ENCODE measurements at places on chromosomes 12 and 14.
A peak's percentile ranks its signal among the peaks of the same experiment; 100 is the strongest.

GRCh38 chr12:31655792-31656191, 3.7 kb upstream of the ETFBKMT start:
- no peak for DNase-seq

DNA sequence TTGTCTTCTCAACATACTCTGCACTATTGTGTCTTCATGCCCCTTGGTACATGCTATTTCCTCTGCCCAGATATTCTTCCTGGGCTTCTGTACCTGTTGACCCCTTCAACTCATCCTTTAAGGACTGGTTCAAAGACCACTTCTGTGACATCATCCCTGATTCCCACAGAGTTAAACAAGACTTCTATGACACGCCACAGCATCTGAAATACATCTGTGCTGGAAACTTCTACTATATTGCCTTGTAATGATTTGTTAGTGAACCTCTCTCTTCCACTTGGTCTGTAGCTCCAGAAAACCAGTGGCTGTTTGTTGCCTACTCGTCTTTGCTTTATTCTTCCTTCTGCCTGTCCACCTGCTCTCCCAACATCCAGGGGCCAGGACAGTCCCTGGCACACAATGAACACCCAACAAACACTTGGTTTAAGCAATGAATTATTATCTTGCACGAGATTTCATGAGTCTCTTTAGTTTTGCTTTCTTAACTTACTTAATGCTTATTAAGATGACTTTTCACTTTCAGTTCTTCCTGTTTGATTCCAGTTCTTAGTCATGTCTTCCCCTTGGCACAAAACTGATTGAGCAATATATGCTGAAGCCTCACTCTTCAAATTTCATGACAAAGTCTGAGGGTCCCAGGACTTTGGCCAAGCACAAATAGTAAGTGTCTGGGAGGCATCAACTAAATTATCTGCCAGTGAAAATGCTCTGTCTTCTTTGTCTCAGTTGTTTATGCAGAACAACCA, 485.9 kb downstream of the APAF1 start:
- DNase-seq, result peak; percentile 93

- peak; percentile 61 for DNase-seq
Observed at GRCh38 chr12:118052324-118053070, 8.5 kb downstream of the WSB2 start.

DNA sequence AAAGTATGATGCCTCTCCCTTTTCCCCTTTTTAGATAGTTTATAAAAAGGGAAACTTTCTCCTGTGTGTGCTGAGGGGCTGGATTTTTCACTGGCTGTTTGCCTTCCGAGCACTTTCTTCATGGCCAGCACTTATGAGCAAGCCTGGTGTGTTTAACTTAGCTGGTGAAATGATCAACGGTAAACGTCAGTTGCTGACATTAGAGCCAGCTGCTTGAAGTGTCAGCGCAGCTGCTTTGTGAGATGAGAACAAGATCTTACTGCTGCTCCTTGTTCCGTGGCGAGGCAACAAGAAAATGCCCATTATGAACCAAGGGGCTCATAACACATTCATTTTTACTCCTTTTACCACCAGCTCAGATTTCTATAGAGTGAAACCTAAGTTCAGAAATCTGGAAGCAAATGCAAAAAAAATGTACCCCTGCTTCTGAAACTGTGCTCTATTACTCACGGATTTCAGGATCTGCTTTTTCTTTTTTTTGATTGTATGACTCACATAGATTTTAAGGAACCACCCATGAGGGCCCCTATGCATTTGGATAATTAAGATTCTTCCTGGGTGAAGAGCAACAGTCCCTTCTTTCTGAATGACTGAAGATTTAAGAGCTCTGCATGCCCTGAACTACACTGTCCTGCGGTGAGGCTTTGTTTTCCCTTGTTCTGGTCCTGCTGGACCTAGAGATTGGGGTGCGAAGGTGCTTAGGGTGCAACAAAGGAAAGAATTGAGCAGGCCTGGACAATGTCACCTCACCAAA, 74.3 kb upstream of the CPM start:
- peak; percentile 77 for DNase-seq

DNA sequence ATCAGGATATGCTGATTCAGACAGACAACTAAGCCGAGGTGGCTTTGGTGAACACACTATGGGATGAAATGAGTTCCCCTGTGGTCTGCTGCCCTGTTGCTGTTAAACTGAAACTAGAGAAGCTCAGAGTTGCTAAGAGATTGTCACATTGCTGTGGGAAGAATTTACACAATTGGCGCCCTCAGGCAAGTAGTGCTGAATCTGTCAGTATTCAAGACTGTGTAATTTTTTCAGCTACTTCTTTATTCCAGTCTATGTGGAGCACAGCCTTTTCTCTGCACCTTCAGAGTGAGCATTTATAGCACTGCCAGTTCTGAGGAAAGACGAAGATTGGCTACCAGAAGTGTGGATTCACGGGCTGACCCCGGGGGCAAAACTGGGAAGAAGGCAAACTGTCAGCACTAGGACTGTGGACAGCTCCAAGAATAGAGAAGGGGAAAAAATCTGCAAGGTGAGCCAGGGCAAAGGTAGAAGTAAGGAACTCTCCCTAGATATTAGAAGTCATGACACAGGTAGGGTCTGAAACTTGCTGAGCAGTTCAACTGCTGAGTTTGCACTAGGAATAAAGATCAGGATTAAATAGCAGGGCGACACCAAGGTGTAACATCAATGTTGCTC, 218.8 kb upstream of the TMPO start:
- DNase-seq, result no peak

DNA sequence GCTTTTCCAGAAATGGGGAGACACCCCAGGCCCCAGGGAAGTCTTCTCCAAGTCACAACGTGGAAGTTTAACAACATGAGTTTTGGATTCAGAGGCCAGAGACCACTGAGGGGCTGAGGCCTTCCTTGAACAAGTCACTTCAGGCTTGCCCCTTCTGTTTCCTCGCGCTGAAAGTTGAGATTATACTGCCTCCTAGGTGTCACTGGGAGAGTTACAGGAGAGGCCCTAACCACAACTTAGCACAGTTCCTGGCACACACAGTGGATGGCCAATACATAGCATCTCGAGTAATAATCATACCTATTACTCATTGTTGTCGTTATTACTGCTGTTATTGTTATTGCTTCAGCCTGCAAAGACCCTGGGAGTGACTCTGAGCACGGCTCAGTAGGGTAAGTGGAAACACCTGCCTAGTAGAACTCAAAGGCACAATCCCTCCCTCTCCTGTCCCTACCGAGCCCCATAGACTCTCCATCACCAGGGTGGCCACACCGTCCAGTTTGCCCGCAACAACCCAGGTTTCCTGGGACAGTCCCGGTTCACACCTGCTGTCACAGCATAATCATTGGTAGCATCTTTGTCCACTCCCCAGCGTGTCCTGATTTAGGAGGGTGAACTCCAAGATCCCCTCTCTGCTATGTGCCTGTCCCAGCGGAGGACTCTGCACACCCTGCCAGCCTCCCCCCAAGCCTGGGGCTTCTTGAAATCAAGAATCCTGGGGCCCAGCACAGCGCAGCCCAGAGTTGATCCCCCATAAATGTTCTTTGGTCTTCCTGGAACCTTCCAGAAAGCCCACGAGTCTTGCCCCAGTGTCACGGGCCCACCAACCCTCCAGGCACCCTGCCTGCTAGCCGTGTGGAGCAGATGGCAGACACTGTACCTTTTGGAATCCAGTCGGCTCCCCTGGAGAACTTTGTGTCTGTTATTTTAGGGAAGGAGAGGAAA, 85.0 kb downstream of the SYNE3 start:
- peak; percentile 32 for DNase-seq

- DNase-seq, result peak; percentile 87
Observed at GRCh38 chr14:75597149-75597548, 18.7 kb downstream of the FLVCR2 start.

DNA sequence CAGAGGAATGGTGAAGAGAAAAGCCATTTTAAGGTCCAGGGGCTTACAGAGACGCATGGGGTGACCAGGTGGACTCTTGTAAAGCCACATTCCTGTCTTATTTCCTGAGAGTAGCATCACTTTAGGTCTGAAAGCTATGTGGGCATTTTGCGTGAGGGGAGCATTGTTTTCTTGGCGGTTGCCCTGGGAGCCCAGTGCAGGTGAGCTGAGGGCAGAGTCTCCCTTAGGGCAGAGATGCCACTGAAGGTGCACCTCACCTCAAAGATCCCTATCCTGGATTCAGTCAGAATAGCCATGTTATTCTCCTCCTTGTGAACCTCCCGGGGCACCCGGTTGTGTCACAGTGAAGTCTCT, 12.4 kb downstream of the GLRX5 start:
- no peak for DNase-seq

DNA sequence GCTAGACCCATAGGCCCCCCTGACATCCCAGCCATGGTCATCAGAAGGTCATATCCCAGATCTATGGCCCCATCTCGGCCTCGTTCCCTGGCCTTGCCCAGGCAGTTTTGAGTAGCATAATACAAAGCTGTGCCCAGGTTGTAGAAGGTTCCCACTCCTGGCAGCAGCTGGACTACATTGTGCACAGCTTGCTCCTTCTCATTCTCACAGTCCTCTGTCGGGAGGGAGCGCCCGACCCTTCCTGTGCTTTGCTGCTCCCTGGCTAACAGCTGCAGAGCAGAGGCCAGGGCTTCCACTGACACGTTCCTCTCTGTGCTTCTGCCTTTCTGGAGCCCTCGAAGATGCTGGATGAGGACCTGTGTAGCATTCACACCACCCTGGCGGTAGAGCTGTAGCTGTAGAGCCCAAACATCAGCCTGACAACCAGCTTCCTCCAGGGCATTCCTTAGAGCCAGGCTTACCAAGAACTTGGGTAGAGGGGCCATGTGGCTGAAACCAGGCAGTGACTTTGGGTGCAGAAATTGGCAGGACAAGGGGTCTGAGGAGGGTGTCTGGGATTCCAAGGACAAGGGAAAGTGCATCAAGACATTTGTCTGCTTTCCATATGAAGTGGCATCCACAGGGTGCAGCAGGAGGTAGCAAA, 1.0 kb downstream of the APOF start:
- DNase-seq, result no peak

DNA sequence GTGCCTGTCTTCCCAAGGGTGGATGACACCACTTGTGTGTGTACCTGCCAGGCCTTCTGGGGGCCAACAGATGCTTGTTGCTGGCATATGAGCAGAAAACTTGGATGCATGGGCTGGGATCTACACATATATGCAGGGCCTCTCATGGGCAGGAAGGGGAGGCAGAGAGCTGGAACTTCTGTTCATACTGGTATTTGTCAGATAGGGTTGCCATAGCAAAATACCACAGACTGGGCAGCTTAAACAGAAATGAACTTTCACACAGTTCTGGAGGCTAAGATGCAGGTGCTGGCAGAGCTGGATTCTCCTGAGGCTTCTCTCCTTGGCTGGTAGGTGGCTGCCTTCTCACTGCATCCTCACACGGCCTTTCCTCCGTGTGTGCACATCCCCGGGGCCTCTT, 121.8 kb downstream of the SUDS3 start:
- DNase-seq, result no peak

GRCh38 chr14:21526672-21527317, 649 bp upstream of the SALL2 start:
- no peak for DNase-seq

DNA sequence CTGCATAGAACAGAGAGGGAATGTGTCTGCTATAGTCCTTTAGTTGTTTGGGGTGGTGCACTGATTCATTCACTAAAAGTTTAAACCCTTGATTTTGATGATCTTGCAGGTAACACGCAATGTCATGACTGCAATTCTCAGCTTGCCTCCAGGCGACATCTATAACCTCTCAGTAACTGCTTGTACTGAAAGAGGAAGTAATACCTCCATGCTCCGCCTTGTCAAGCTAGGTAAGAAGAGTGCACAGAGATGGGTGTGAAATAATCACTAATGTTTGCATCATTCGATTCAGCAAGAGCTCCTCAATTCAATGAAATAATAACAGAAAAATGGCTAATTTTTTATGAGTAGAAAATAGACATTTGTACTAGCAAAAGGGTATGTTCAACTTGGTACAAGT, 203.7 kb downstream of the PTPRO start:
- DNase-seq, result no peak

- DNase-seq, result no peak
Observed at GRCh38 chr14:90726656-90727055, 89.6 kb downstream of the TTC7B start.

DNA sequence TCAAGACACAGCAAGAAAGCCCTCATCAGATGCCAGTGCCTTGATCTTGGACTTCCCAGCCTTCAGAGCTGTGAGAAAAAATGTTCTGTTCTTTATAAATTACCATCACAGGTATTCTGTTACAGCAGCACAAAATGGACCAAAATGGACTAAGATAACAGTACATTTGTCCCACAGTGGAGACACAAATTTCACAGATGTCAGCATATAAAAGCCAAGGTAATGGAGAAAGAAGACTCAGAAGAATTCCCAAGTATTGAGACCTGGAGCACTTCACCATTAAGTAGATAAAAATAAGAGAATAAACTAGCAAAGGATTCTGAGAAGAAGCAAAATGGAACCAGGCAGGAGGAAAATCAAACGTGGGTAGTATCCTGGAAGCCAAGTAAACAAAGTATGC, 131.0 kb downstream of the NOVA1 start:
- no peak for DNase-seq

Measured in suppressor macrophage treated with lipopolysaccharide for 1 hour (primary cell).